ENCODE measurements at places on chromosomes 2 and 18. TPM values are rescaled to one million over a fixed set of nuclear protein-coding genes. Genes with fewer than 3 reads are reported as not detected.

Gene RND3
- not detected for total RNA-seq

DNA sequence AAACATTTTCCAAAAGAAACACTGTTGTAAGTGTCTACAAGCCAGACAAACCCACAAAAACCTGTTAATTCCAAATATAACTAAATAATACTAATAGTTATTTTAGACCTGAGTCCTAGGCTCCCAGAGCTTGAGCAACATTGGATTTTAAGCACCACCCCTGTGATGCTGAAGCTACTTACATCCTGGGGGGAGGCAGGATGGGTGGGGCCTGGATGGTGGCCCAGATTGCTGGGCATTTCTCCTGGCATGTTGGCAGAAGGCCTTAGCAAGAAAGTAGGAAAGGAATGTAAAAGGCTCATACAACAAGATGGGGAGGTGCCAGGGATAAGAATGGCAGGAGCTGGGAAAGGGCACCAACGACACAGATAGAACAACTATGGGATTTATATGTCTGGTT lies 50.7 kb upstream of the OTX1 start:
- no peak for DNase-seq

Gene FAM117B
- 14.5 TPM for total RNA-seq

DNA sequence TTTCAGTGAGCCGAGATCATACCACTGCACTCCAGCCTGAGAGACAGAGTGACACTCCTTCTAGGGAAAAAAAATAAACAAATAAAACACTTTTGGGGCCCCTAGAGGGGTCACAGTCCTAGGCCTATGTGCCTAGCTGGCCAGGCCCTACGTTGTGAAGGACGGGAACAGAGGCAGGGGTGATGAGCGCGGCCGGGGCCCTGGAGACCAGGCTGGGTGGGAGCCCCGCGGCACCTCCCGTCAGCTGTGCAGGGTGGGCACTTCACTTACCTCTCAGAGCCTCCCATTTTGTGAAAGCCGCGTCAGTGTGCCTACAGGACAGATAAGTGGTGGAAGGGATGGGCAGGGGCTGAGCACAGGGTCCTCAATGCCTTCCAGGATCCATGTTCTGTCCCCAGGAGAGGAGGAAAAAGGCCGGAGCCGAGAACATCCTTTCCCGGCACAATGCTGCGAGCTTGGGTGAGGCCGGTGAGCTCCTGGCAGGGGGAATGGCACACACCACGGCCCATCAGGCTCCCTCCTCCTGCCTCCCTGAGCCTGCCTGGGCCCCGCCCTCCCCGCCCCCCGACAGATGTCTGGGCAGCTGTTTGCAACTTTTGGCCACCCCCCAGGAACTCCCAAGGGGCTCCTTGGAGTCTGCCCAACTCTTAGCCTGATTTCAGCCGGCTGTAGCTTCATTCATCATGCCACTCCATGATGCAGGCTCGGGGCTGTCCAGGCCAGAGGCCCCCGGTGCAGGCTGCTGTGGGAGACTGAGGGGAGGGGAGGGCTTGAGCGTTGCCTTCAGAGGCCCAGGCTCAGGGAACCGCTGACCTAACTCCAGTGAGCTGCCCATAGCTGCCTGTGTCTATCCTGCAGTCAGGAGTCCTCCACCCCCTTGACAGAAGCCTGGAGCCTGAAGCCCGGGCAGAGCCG lies 196.5 kb downstream of the TFCP2L1 start:
- DNase-seq, result no peak

Gene MAP3K19
- total RNA-seq, result not detected

Gene HAT1
- total RNA-seq, result 77.1 TPM

DNA sequence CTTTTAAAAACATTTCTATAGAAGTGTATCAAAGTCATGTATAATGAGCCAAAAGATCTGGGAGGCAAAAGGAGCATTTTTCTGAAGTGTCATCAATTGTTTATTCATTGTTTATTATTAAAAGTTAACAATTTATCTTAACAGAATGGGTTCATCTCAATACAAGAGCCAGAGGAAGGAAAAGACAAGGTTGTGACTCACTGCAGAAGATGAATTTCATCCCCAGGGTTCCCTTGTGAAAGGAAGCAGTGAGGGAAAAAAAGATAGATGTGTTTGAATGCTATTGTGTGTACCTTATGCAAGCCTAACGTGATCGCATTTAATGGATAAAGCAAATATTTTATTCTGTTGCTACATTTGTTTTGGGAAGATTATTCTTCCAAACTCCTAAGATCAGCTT lies 286.3 kb downstream of the PIEZO2 start:
- DNase-seq, result no peak

DNA sequence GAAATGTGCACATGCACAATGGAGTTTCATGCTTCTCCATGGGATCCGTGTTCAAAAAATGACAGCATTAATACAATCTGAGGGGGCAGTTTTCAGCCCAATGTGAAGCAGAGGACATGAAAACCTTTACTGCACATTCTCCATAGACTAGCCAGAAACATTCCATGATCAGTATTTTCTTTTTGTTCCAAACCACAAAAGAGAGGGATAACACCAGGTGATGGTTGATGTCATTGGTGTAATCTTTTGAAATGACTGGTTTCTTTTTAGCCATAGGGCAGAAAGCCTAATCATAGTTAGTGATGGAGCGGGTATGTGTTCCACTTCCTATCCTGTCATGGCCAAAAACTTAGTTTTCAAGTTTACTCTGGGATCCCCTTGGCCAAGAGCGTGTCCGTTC lies 1.8 kb upstream of the KYNU start:
- DNase-seq, result no peak

GRCh38 chr2:170843656-170844055 lies 27.0 kb downstream of the GAD1 start:
- peak; percentile 69 for DNase-seq

DNA sequence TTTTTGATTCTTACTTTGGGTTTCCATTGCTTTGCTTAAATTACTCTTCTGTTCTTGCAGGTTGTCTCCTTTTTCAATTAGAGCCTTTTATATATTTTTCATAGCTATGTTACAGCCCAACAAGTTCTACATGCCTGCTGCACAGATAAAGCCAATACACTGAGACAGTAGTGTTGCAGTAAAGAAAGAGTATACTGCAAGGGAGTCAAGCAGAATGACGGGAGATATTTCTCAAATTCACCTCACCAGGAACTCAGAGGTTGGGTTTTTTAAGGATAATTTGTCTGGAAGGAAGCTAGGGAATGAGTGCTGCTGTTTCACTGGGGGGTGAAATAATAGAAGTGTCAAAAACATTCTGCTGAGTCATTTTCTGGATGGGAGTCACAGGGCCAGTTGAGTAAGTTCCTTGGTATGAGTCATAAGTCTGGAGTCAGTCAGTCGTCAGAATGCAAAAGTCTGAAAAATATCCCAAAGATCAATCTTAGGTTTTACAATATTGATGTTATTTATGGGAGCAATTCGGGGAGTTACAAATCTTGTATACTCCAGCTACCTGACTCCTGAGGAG lies 193.0 kb upstream of the RGPD4 start:
- no peak for DNase-seq

DNA sequence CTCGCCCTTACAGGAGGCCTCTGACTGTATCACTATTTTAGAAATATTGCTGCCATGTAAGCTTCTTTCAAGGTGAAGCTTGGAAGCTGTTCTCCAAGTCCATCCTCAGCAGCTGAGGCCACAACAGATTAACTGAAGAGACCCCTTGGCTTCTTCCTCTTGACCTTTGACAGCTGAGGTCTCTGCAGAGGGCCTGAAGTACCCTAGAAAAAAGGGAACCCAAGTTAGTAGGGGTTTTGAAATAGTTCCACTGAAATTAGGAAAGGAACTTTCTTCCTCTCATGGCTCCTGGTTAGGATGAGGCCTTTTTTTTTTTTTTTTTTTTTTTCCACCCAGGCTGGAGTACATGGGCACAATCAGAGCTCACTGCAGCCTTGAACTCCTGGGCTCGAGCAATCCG lies 15.5 kb upstream of the IHH start:
- DNase-seq, result no peak

GRCh38 chr2:15718103-15718943 lies 126.7 kb downstream of the DDX1 start:
- no peak for DNase-seq

DNA sequence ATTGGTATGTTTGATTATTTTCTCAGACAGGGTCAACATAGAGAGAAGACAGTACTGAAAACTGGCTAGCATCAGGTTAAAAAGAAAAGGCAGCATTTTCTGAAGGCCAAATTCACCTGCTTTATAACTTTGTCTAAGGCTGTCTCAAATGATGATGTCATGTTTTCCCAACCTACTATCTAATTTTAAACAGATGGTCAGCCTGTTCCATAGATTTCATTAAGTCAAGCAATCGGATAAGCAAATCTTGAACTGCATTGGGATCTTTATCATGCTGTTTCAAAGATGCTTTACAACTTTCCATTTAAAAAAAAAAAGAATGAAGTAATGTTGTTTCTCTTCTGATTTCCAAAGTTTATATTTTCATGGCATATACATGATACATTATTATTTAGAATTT lies 56.3 kb upstream of the SPOPL start:
- no peak for DNase-seq

Gene WDR7
- total RNA-seq, result 26.0 TPM

Gene CTLA4
- 104 TPM for total RNA-seq

- peak; percentile 27 for DNase-seq
These were observed 308.6 kb downstream of the TGIF1 start for GRCh38 chr18:3758531-3758930.

DNA sequence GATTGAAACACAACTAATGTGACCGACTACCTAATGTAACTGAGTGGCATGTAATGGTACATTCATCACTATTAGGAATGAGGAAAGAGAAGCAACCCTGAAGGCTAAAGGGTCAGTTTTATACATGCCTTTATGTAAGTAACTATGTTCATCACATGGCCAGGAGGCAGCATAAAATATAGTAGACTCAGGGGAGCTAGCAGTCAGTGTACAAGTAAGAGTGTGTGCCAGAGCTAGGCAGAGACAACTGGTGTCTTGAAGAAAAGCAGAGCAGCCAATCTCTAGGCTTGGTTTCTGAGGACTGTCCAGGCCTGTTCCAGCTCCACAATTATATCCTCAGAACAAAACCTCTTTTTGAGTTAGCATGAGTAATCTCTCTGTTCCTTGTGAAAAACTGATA lies 18.1 kb downstream of the SMAD2 start:
- peak; percentile 58 for DNase-seq

Gene IL1R1
- 1.7 TPM for total RNA-seq

- no peak for DNase-seq
These were observed 187.5 kb upstream of the MAP2 start for GRCh38 chr2:209236377-209236776.

Gene SNORC
- total RNA-seq, result 1.2 TPM

- DNase-seq, result no peak
These were observed 894.2 kb downstream of the CNTNAP5 start for GRCh38 chr2:124919296-124919695.

Gene SFT2D3
- total RNA-seq, result 5.9 TPM

DNA sequence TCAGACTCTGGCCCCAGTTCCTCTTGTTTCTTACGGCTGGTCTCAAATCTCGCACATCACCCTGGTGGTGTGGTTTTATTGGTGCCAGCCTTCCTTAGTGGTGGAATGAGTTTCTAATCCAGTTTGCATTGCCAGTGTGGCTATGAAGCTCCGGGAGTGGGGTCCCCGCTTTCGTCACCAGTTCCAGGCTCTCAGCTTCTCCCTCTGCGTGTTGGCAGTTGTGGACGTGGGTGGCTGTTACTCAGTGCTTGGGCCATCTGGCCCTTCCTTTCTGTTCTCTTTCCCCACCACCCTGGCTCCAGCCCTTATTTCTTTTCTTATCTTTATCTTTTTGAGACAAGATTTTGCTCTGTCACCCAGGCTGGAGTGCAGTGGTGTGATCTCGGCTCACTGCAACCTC lies 30.1 kb downstream of the EFR3B start:
- DNase-seq, result no peak

Gene UCN
- total RNA-seq, result 1.9 TPM

DNA sequence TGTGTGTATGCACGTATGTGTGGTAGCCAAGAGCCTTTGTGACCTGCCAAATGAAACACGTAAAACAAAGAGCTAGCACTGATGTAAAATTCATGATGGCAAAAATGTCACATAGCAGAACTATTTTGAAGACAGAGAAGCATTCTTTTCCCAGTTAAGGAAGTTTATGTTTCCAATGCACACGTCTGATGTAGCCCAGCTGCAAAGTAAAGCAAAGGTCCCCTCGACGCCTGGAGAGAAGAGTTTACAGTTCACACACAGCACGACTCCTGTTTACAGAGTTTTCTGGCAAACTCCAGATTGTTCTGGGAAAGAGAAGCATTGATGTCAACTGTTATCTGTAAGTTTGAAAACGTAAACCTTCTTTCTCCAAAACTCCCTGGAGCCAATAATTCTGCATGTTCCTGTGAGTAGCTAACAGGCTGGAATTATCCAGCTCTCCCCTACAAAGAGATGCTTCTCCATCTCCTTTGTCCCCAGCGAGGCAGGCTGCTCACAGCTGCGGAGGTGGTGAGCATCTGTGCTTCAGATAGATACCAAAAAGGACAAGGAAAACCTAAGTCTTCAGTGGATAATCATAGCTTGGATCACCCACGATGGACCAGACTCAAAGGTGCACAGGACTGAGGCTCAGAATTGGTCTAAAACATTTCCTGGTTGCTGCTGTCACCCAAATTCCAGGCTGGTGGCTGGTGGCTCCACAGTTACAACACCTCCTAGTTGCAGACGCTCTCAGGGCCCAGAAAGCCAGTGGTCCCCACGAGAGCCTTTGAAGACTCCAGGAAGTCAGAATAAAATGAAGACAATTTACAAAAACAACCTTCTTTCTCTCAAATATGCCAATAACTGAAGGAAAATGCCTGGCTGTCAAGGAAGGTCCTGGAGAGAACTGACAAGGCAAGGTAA lies 87.4 kb downstream of the COL6A3 start:
- DNase-seq, result no peak

Gene BIRC6
- 105 TPM for total RNA-seq

Gene ANKRD23
- 8.4 TPM for total RNA-seq

Gene DAW1
- total RNA-seq, result not detected

GRCh38 chr18:78666666-78667335 lies 312.8 kb upstream of the SALL3 start:
- no peak for DNase-seq

- DNase-seq, result peak; percentile 84
These were observed 2.4 kb downstream of the SMAD7 start for GRCh38 chr18:48948112-48949049.

Gene DSG4
- total RNA-seq, result not detected

DNA sequence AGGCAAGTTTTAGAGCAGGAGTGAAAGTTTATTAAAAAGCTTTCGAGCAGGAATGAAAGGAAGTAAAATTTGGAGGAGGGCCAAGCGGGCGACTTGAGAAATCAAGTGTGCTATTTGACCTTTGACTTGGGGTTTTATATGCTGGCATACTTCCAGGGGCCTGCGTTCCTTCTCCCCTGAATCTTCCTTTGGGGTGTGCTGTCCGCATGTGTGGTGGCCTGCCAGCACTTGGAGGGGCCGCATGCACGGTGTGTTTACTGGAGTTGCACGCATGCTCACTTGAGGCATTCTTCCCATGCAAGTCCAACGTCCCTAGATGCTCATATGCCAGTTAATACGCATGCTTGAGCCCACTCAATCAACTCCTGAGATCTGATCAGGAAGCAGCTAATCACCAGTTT lies 78.3 kb upstream of the MAP4K4 start:
- no peak for DNase-seq

Gene ALLC
- not detected for total RNA-seq

DNA sequence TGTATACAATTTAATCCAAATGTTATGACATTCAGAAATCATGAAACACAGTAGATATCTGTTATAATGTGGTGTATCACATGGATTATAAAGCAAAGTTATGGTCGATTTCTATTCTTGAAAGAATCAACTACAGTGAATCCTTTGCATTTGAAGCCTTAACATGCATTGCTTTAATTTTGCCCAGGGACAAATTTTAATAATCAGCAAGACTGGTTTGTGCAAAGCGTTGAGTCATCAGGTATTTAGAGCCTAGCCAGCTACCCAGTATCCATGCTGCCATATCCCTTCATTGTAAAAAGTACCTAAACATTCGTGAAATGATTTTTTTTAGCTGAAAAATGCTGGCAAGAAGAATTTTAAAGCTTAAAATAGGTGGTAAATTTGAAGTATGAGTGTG lies 8.9 kb upstream of the SPDYA start:
- no peak for DNase-seq
